Renal pelvis (tissue), 12 donors: ENCODE measurements at places on chromosomes 7 and 10.
A peak's percentile ranks its signal among the peaks of the same experiment; 100 is the strongest.

- DNase-seq, result no peak
Observed at GRCh38 chr7:105285118-105285874, 103.4 kb downstream of the SRPK2 start.

- DNase-seq, result no peak
Observed at GRCh38 chr10:102421757-102422512, 1.3 kb downstream of the FBXL15 start.

- DNase-seq, result no peak
Observed at GRCh38 chr7:33642312-33642711, 263.0 kb upstream of the BMPER start.

- DNase-seq, result no peak
Observed at GRCh38 chr10:77513220-77513619, 124.4 kb downstream of the KCNMA1 start.

DNA sequence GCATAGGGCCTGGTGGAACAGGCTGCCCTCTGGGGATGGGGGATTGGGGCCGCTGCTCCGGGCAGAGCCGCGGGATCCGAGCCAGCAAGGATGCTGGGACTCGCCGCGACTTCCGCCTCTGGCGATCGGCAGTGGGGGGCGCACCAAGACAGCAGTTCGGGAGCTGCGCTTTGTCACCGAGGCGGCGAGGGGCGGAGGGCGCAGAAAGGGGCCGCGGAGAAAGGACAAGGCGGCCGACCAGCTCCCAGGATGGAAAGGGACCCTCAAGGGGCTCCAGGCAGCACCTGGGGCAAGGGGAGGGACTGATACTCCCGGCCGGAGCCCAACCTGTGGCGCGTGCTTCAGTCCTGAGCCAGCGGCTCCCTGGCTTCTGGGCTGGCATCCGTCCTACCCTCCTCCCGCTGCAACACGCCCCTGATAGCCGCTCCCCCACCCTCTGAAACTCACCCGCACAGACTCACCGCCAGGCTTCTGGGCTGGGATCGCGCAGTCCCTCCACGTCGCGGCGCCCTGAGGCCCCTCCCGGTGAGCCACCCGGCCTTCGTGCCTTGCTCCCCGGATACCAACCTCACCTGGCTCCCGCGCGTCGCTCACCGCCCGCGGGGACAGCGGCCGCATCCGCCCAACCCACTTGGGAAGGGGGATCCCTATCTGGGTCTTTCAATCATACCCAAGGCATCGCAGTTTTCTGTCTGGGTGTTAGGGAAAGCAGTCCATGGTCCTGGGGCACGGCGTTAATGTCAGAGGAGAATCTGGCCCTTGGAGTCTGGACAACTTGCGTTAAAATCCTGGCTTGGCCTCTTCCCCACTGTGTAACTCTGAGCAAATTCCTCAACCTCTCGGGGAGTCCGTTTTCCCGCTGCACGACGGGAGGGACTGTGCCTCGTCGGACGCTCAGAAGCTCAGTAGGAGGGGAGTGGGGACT, 7.0 kb upstream of the EVX1 start:
- DNase-seq, result no peak

GRCh38 chr7:104855861-104856260, 158.1 kb upstream of the KMT2E start:
- peak; percentile 26 for DNase-seq

- DNase-seq, result no peak
Observed at GRCh38 chr10:112022196-112022595, 161.4 kb downstream of the GPAM start.

DNA sequence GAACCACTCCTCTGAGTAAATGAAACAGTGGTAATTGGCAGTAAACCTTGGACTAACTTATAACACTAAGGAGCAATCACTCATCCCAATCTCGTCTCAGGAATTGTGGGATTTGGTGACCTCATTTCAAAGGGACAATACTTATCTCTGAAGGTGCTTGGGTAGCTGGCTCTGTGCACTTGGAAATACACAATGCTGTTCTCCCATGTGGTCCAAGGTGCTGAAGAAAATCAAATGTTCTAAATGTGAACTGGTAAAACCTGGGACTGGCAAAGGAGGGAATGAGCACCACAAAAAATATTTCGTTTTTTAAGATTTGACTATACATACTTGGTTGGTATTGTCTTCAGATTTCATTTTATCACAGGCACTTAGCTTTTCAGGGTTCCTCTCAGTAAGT, 1193.0 kb downstream of the SORCS1 start:
- DNase-seq, result no peak

DNA sequence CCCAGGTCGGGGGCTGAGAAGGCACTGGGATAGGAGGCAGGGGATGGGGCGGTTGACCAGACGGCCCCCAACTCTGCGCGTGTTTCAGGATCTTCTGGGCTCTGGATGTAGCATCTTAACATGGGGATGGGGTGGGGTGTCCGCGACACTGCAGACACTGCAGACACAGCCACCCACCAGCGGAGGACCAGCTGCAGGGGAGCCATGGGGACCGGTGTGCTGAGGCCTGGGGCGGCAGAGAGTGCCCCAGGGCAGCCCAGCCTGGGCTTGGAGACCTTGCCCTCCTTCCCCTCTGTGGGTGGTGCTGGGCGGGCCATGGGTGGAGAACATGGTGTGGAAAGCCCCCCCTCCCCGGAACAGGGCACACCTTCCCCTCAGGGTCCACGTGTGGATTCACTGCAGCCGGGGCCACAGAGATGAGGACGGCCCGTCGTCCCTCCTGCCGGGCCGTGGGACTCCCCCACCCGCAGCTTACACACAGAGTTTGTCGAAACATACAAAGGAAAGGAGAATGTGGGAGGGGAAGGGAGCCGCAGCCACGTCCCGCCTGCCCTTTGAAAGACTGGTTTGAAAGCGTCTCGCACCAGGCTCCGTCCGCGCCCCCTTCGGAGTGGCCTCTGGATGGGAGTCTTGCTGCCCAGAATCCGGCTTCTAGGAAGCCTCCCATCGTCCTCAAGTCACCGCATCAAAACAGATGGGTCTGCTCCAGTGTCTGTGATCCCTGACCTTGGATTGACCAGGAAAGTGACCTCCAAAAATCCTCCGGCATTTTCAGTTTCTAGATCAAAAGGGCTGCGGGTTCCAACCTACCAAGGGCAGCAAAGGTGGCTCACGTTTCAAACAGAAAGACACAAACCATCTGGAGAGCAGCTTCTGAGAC, 91.5 kb upstream of the TCERG1L start:
- DNase-seq, result peak; percentile 49

DNA sequence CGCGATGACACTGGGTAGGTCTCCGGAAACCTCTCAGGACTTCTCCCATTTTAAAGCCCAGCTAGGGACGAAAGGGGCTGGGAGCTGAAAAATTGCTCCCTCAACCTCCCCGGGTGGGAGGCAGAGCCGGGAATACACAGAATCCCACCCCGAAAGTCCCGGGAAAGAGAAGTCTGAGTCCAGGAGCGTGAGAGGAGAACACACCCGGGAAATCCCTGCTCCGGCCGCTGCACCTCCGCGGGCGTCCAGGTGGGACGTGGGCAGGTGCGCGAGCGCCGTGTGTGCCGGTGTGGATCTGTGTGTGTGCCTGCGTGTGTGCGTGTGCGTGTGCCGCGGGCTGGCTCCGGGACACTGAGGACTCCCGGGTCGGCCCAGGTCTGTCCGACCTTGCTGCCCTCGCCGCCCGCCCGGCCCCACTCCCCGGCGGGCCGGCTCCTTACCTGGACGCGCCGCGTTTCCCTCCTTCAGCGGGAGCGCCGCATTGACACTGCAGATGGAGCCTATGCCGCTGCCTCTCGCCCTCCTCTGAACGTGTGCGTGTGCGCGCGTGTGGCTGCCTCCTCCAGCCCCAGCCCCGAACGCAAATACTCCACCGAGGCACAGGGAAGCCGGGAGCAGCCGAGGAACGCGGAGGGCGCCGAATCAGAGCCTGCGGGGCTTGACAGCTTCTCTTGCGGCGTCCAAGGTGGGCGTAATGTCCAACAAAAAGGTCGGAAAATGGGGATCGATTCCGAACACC, at the start of gene PLXNA4:
TSS of gene PLXNA4 (minus strand) at position 489 of the 739 bp plus-strand sequence. CDS start 67,777 bp downstream, outside the sequence.
- DNase-seq, result no peak

- no peak for DNase-seq
Observed at GRCh38 chr10:98396096-98397063, 18.6 kb downstream of the PYROXD2 start.

DNA sequence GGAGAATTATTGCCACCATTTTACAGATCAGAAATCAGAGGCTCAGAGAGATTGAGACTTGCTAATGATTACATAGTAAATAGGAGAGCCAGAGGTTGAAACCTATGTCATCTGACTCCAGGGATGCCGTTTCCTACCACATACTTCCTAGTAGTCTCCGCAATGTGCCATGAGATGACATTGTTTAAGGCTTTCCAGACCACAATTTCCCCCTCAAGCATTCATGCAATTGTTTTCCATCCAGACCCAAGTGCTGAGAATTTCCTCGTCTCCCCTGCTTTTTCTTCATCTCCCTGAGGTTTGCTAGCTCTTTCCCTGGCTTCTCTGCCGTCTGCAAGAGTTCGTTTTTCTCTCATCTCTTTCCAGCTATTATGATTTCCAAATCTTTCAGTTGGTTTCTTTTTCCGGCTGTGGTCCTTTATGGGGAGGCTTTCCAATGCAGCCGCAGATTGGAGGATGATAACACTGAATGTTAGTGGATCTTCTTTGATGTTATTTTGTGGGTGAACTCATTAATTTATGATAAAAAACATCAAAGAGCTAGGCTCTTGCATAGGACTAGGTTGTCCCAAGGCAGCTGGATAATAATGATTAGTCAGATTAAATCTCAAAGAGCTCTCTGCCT, 6.9 kb upstream of the GOLGA7B start:
- no peak for DNase-seq

DNA sequence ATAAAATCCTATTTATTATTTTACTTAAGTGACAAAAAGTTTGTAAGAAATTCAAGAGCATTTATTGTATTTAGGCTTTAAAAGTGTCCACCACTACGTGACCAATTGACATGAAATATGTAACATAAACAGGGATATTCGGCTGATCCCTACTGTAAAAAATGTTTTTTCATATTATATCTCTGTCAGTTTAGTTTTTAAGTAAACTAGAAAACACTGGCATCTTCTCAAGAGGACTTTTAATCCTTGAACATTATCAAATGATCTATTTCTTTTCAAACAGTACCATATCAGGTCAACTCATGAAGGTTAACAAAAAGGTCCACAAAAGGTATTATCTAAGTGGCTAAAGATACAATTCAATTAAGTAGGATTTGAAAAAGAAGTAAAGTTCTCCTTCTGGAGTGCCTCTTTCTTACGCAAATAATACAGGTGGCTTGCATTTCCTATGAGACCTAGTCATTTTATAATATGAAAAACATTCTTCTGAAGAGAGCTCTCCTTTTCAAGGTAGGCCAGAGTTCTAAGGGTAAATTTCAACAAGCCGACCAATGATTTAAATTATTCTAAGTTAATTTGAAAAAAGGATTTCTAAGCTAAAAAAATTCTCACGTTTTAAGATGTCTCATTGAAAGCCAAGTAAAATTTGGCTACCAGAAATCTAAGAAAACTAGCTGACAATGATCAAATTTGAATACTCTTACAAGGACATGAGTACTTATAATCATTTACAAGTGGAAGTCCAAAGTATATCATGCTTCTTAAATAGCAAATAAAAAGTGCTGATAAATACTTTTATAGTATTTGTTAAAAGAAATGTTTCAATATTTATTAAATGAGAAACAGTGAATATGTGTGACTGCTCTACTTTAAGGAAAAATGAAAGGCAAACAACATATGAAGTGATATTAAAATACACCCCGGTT, 133.5 kb downstream of the NRBF2 start:
- DNase-seq, result no peak
